ENCODE measurements at places on chromosomes 5 and 9.

GRCh38 chr9:88076286-88077070, 61.8 kb downstream of the SPATA31C2 start:
- no peak for DNase-seq

DNA sequence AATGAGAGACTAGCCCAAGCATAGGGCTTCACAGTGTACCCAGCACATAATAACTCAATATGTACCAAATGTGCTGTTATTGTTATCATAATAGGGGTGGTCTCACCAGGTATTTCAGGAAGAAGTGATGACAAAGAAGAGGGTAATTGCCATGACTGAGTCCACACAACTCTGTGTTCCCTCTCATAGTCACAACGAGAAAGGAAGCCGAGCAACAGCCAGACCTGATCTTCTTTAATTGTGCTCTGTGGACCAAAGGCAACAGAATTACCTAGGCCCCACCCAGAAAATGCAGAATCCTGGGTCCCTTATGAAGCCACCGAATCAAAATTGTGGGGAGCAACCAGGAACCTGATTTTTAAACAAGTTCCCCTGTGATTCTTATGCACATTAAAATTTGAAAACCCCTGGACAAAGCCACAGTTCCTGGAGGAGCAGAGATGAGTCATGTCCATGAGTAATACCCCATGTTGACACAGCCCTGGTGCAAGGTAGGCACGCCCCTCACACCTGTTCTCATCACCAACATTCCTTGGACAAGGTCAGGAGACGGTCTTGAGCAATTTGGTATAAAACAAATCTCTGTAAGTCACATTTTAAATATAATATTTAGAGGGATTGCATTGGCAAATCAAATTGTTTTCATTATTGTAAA, 5.2 kb downstream of the FGF1 start:
- no peak for DNase-seq

- no peak for DNase-seq
These were observed 28.1 kb upstream of the F2RL1 start for GRCh38 chr5:76790632-76791290.

DNA sequence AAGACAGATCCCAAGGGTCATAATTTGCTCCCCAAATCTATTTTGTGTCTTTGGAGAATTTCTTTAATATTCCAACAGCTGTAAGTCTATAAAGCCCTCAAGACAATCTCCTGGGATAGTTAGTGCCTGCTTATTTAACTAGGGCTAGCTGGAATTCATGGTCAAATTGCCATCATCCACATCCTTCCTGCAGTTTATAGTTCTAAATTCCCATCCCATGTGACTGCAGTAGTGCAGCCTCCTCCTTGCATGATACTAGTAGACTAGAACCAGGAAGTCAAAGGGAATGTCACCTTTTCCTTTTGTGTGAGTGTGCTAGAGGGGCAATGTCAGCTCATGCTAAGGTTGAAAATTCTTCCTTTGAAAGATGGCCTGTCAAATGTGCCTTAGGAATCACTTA, 214.8 kb upstream of the PIK3R1 start:
- no peak for DNase-seq

DNA sequence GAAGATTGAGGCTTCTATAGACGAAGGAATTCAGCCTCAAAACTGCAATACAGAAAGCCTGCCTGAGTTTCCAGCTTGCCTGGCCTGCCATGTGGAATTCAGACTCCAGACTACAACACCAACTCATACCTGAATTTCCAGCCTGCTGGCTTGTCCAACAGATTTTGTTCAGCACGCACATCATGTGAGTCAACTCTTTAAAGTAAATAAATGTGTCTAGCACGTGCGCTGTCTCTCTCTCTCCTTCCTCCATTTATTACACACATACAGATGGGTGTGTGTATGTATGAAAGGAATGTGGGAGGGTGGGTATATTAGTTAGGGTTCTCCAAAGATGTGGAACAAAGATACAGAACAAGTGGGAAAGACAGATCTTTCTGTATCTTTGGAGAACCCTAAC, 82.4 kb upstream of the TAS2R1 start:
- DNase-seq = no peak

DNA sequence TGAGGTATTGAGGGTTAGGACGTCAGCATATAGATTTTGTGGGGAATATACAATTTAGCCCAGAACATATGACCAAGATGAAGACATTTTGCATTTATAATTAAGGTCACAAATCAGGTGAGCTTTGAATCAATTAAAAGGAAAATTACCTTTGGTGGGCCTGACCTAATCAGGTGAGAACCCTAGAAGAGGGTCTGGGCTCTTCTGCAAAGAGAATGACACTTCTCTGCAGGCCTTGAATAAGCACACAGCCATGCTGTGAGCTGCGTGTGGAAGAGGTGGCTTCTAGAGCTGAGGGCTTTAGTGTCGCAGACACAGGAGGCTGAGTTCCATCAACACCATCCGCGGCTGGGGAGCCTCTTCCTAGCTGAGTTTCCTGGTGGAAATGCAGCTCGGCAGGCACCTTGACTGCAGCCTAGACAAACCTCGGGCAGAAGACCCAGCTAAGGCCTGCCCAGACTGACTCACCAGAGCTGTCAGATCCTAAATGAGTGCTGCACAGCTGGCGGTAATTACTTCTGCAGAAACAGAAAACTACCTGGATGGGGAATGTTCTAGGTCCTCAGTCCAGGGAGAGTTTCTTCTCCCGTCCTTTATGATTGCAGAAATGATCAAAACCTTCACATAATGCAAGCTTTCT, 287.5 kb upstream of the IRX1 start:
- no peak for DNase-seq

- DNase-seq = peak; percentile 44
These were observed 4.1 kb downstream of the MRPS2 start for GRCh38 chr9:135504262-135505243.
